ENCODE measurements at places on chromosomes 12 and 14.

GRCh38 chr12:29152223-29152868 lies 3.3 kb downstream of the FAR2 start:
- no peak for DNase-seq

GRCh38 chr12:89765959-89766824 lies 57.6 kb upstream of the ATP2B1 start:
- no peak for DNase-seq

- DNase-seq: no peak
Measured at GRCh38 chr14:100906420-100906819, 2.9 kb upstream of the RTL1 start.

GRCh38 chr12:15808652-15809051 lies 19.5 kb upstream of the EPS8 start:
- no peak for DNase-seq

- no peak for DNase-seq
Measured at GRCh38 chr14:65336191-65336591, 76.3 kb upstream of the FUT8 start.

All from ascending aorta (tissue), 2 donors.